Fibroblast of skin of left quadriceps (primary cell): ENCODE measurements at places on chromosomes 1 and 21.
A peak's percentile ranks its signal among the peaks of the same experiment; 100 is the strongest.

DNA sequence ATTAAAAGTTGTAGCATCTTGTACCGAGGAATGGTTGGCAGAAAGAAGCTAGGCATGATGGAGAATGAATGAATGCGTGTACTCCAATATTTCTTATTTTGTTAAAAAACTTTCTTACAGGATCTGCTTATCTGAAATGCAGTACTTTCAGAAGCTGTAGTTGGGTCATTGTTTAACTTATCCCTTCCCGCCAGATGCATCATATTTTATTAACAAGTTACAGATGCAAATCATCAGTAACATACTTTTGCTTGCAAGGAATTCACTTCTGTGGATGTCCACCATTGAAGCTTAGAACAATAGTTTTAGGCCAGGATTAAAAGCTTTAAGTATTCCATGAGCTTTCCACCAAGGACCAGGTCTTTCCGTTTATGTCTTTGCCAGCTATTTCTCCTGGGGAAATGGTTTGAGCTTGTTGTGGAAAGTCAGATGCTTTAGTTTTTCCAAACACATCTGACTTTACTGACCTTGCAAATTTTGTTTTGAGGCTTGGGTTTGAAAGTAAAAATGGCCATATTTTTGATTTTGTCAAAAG is 65.4 kb downstream of the PATJ start:
- DNase-seq, result peak; percentile 31

GRCh38 chr1:20551945-20552727 is at the start of gene FAM43B:
TSS of gene FAM43B (plus strand) at chr1:20552573. CDS start at chr1:20552974, 401 bp downstream.
- peak; percentile 10 for DNase-seq

- no peak for DNase-seq
Observed at GRCh38 chr1:107246775-107247345, 106.0 kb downstream of the NTNG1 start.

DNA sequence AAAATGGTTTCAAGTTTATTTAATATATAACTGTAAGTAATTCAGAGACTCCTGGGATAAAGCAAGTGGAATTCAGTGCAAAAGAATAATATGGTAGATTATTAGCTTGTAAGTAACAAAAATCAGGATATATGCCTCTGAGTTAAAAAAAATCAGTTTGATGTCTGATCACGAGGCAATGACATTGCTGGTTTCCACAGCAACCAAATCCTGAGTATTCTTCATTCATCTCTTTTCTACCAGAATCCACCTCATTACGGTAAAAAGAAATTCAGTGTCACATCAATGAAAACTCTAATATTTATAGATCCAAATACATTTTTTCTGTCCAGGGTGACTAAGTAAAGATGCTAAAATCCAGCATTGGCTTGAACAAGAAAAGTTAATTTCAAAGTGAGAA is 642.3 kb upstream of the TMPRSS15 start:
- DNase-seq, result no peak

GRCh38 chr21:26847002-26847401 is 1.8 kb upstream of the ADAMTS1 start:
- DNase-seq, result no peak

GRCh38 chr21:25456672-25457071 is 150.6 kb downstream of the MRPL39 start:
- DNase-seq, result no peak

- no peak for DNase-seq
Observed at GRCh38 chr21:34074283-34075090, 1.1 kb downstream of the MRPS6 start.

DNA sequence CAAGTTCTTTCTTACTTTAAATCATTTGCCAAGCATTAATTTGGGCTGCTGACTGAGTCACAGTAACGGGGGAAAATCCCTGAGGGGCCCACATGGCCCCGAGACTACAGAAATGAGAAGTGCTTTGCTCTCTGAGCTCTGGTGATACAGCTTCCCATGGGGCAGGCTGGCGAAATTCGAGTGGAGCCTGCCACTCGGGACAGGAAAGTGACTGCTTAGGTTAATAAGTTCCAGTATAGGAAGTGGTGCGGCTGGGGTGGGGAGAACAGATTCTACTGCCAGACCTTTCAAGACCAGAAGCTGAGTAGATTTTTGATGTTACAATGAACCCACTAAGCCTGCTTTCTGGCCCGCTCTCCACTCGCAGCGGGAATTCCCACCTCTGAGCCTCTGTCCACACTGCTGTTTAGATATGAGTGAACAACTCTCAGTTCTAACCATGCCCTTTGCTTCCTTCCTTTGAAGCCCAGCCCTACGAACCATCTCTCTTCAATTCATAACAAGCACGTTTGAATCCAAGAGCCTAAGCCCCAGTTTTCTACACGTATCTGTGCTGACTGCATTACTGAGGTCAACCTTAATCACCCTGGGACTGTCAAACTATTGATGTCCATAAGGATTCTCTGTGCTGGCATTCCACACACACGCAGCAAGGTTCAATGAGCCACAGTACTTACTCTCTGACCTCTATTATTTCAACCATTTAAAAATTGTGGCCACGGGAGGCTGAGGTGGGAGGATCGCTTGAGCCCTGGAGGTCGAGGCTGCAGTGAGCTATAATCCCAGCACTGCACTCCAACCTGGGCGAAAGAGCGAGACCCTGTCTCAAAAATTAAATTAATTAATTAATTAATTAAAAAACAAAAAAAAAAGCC is 9.6 kb downstream of the ZBTB17 start:
- no peak for DNase-seq

GRCh38 chr1:215819114-215819513 is 252.0 kb downstream of the KCTD3 start:
- DNase-seq, result no peak

DNA sequence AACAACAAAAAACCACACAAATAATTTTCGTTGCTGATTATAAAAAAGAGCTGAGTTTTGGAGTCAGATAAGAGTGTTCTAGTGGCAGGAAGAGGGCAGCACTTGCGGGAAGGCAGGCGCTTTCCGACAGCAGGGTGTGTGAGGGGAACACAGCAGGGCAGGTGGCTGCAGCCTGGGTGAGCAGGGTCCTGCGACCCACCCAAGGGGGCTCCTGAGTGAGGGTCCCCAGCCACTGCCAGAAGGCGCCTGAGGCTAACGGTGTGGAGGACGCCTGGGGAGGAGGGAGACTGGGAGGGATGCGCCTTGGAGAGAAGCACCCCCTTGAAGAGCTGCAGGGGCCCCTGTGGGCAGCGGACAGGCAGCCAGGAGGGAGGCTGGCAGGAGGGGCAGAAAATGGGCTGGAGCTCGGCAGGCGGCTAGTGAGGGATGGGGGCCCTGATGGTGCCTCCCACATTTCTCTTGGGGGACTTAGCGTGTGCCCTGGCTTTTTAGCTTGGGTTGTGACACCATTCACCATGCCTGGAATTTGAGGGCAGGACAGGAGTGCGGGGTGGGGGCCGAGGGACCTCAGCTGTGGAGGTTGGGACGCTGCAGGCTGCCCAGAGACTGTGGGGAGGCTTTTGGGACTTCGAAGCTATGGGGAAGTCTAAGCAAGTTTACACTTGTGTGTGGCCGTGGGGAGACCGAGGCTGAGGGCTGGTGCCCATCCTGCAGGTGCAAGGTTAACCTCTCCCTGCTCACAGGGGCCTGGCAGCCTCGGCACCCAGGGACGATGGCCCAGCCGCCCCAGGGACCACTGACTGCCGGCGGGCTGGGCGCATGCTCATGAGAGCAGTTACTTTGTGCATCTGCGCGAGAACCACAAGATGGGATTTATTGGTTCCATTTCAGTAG is 111.4 kb downstream of the SIK1 start:
- no peak for DNase-seq

DNA sequence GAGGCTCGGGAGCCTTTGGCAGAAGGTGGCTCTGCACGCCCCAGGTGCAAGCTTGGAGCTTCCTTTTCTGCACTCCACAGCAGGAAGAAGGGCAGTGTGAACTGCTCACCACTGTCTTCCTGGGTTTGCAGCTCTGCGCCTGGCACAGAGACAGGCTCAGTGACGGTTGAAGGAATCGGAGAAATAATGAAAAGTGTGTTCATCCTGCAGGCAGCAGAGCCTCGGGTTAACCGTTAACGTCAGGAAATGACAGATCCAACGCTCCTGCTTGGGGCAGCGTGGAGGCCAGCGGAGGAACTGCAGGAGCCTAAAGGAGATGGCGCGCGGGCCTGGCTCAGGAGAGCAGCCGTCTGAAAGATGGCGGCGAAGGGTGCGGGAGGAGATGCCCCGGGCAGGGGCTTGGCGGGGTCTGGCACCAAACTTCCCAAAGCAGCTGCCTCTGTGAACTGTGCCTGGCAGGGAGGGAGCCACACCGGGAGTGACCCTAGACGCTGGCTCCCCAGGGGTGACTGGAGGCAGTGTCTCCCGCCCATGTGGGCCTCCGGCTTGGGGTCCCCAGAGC is 10.9 kb upstream of the SAMD11 start:
- DNase-seq, result no peak

GRCh38 chr1:90045853-90046563 is 51.1 kb downstream of the ZNF326 start:
- no peak for DNase-seq

DNA sequence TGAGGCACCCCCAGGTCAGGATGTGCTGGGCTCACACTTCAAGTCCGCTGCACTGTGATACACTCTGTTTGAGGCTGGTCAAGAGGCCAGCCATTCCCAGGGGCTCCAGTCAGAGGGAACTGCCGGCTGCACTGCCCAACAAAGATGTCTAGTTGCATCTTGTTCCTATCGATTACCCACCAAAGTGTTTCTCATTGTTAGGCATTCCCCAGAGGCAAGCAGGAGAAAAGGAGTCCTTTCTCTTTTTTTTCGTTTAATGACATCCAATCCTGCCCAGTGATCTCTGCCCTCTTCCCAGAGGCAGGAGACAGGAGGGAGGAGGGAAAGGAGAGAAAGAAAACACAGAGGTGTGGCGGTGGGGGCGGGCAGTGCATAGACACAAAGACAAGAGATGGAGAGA is 150.4 kb downstream of the OMA1 start:
- no peak for DNase-seq

DNA sequence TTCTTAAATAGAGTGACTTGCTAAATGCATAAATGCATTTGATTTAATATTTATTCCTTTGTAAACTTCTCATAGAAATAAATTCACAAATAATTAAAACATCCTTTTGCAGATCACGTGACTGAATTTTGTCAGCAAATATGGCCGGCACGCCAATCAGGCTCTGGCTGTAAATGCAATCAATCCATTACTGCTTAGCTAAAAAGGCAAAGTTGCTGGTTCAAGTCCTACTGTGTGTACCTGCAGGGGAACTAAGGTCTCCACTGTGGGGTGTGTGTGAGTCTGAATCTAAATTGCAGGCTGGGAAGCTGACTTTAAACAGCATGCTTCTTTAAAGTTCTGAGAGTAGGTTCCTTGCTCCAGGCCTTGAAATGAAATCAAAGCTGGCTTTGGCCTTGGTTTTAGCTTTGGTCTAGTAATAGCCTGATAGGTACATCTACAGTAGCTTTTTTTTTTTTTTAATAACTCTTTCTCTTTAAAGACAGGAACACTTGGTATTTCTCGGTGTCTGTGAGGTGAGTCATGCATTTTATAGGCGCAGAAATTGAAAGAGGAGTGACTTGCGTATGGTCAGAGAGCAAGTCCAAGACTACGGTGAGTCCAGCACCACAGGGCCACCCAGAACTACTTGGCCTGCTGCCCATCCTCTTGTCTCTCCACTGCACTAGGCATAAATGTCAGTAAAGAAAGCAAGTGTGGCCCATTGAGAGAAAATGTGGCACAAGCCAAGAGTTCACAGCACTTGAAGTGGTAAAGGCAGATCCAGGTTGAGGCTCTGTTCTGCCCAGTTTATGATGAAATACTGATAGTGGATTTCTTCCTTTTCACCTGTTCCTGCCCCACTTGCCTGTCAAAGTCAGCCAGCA is 36.2 kb upstream of the LYST start:
- no peak for DNase-seq

DNA sequence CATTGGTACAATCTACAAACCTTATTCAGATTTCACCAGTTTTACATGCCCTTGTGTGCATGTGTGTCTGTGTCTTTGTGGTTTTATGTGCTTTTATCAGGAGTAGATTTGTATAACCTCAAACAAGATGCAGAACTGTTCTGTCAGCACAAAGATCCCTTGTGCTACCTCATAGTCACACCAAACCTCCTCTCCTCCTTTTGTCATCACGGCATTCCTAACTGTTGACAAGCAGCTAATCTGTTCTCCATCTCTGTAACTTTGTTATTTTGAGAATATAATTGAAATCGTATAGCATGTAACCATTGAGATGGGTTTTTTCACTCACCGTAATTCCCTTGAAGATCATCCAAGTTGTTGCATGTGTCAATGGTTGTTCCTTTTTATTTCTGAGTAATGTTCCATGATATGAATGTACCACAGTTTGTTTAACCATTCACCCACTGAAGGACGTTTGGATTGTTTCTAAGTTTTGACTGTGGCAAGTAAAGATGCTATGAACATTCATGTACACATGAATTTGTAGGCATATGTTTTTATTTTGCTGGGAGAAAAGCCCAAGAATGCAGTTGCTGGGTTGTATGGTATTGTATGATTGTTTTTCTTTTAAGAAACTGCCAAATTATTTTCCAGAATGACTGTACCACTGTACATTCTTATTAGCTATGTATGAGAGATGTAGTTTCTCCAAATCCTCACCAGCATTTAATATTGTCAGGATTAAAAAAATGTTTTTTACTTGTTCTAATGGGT is 78.1 kb upstream of the B3GALT2 start:
- no peak for DNase-seq

GRCh38 chr1:171075041-171075440 is 15.7 kb upstream of the FMO3 start:
- DNase-seq, result no peak

- no peak for DNase-seq
Observed at GRCh38 chr1:31607360-31607759, 10.1 kb upstream of the HCRTR1 start.
